ENCODE measurements at places on chromosomes 1 and 21.

GRCh38 chr1:224486801-224487583 lies 52.4 kb upstream of the WDR26 start:
- DNase-seq = no peak

DNA sequence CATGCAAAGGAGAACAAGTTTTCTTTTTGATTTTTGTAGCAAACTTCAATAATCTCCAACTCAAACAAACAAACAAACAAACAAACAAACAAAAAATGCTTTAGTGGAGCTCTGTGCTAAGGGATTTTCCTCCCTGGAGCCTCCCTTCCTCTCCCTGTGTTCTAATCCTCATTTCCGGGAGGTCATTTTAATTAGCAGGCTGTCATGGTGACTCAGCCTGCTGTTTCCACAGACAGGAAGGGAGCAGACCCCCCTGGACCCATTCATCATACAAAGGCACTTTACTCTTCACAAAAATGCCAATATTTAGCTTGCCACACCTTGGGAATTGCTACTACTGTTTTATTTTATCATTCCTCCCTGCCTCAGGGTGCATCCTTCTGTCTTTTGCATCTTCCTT lies 61.0 kb upstream of the SPATA6 start:
- DNase-seq = no peak

GRCh38 chr21:33824156-33824941 lies 91.3 kb downstream of the ATP5PO start:
- no peak for DNase-seq

GRCh38 chr1:30012455-30013440 lies 710.6 kb downstream of the MATN1 start:
- no peak for DNase-seq

- no peak for DNase-seq
These were observed 71.4 kb upstream of the ARTN start for GRCh38 chr1:43861988-43862735.

GRCh38 chr21:32378956-32379355 lies 13.9 kb downstream of the URB1 start:
- DNase-seq = no peak

GRCh38 chr21:32197896-32198295 lies 81.0 kb downstream of the MIS18A start:
- no peak for DNase-seq

DNA sequence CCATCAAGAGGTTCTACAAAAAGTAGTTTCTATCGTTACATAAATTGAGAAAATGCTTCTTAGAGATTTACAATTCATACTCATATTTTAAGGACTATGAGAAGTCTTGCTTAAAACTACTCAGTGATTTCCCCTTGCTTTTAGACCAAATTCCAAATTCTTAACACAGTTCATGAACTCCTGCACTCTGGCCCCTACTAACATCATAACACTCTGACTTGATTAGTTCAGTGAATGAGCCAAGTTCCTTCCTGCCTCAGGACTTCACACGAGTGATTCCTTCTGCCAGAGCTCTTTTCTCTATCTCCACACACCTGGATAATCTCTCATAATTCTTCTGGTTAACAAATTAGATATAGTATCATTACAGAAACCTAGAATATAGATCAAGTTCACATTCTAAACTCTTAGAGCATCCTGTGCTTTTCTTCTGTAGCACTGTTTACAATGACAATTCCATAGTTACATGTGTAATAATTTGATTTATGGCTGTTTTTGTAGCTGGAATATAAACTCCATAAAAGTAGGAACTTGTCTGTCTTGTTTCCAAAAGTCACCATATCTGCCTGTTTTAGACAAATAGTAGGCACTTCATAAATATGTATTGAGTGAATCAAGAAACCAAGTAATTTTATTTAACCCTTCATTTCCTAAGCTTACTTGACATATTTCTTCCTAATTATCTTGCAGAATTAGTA lies 59.9 kb downstream of the NUF2 start:
- no peak for DNase-seq

GRCh38 chr1:92929461-92929860 lies 31.8 kb downstream of the DIPK1A start:
- DNase-seq = no peak
